ENCODE measurements at places on chromosomes 2 and 18.

- no peak for DNase-seq
Measured at GRCh38 chr2:50591642-50592041, 440.3 kb downstream of the NRXN1 start.

DNA sequence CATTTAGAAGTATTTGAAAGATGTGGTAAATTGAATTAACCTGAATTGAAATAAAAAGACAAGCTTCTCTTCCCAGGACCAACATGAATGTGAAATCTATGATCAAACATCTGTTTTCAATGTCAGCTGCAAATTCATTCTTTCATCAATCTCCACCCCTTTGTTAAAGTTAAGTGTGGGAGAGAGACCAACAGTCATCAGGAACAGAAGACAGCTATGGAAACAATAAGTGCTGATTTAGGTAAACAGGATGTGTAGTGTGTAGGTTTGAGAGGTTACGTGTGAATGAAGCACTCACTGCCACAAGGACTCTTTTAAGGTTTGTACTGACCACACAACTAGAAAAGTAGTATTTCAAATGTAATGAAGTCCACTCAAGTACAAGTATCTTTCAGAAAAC is 1659.8 kb upstream of the CELF4 start:
- DNase-seq: no peak

DNA sequence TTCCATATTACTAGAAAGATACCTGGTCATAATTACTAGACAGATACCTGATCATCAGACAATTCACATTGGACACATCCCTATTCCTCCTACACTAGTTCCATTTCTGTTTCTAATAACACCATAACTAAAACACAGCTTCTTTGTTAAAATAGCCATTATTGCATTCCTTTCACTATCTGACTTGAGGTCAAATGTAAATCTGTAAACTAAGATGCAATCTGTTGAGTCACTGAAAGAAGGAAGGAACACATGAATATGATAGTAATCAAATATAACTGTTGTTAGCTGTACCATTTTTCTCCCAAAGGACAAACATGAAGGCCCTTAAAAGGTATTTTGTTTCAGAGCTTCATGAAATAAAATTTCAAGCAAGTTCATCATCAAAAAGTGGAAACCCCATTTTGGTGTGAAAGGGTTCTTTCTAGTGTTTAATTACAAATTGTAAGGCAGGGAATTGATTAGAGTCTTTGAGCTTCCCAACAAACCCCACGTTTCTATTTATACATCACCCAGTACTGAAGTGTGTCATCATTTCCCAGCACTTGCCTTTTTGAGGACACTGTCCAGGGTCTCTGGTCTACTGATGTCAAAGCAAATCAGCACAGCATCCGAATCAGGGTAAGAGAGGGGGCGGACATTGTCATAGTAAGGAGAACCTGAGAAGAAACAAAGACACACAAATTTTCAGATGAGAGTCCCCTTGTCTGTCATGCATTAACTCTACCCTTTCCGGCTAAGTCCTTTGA is 13.0 kb downstream of the RND3 start:
- no peak for DNase-seq

- DNase-seq: no peak
Measured at GRCh38 chr2:226725126-226725860, 74.3 kb downstream of the IRS1 start.

DNA sequence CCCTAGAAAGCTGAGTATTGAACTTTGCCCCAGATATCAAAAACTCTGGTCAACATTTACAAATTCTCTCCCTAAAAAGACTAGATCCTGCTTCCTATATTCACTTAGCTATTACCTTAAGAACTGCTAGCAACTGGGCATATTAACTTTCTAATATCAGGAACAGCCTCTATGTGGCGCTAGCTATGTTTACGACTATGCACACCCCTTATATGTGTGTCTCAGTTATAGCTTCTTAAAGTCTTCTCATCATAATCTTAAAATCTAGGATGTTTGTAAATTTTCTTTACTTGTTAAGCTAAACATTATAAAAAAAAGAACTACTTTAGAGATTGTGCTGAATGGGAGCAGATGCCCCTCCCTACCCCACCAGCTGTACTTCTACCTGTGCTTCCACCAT is 1.7 kb upstream of the STAMBP start:
- no peak for DNase-seq

- DNase-seq: no peak
Measured at GRCh38 chr2:121368836-121369235, 83.8 kb upstream of the TFCP2L1 start.

DNA sequence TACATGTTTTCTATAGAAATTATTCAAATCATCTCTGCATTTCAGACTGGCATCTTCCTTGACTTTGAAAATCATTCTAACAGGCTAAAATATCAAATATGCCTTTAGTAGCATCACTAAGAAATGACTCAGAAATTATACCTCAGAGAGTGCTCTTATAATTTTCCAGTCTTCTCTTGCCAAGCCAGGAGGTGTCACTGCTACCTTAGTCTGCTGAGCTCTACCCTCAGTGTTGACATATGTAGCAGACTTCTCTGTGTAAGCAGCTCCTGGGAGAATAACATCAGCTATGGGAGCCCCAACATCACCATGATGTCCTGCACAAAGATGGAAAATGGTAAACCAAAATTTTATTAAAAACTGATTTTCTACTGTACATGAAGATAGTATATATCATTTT is 31.6 kb downstream of the NDUFS1 start:
- DNase-seq: no peak

- DNase-seq: no peak
Measured at GRCh38 chr2:100125626-100126025, 16.8 kb downstream of the AFF3 start.

DNA sequence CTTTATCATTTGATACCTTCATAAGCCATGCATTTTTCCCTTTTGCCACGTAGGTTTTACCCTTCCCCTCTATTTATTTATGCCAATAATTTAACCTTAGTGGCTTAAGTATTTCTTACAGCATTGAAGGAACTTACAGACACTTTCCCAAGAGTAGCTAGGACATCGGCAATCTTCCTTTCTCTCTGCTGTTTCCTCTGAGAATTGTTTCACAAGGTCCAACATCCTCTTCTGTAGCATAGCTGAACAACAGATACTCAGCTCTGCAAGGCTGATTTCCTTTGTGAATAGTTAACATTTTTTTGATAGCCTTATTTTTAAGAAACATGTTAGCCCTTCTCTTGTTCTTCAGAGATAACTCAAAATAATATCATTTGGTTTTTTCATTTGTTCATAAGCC is 1.1 kb upstream of the GCA start:
- DNase-seq: no peak

DNA sequence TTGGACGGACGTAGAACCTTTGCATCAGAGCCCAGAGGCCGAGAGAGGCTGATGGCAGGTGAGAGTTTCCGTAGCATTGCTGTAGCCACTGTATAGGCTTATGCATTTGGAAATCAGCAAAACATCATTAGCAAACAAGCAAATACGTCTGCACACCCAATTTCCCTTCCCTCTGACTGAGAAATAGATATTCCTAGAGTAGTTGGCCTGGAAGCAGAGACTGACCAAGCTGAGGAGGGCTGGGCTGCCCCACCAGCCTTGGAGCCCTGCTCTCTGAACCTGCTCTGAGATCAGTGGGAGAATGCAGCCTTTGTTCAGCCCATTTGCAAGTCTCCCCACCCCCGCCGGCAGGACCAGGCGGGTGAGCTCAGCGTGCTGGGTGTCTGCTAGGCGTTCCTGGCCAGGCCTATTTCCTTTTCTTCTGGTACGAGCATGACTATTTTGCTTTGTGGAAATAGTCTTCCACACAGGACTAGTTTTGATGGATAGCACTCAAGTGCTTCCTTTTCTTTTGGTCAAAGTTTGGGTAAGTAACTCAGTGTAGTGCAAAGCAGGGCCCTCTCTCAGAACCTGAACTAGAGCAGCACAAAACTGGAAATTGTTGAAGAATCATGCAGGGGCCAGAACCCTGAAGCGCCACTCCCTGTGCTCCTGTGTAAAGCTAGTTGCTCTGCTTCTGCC is 21.9 kb upstream of the RNF149 start:
- peak; percentile 57 for DNase-seq

DNA sequence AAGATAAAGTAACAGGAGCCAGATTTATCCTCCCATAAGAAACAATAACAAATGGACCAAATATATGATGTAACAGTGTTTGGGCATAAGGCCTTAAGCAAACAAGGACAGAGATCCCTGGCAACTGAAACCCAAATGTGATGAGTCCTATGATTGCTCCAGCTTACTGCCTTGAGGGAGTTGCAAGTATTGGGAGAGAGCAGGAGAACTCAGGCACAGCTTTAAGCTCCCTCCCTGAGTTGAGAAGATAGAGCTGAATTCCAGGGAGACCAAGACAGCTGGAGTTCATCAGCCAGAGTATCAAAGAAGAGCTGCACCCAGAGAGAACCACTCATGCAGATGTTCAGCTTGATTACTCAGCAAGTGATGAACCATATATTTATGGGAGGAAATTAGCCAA is 814.5 kb upstream of the RAB6C start:
- no peak for DNase-seq

GRCh38 chr2:45131587-45131986 is 122.3 kb upstream of the SIX2 start:
- DNase-seq: no peak

GRCh38 chr2:169303579-169304305 is 58.6 kb downstream of the LRP2 start:
- no peak for DNase-seq

GRCh38 chr18:57929922-57930321 is 114.1 kb upstream of the NEDD4L start:
- DNase-seq: no peak

DNA sequence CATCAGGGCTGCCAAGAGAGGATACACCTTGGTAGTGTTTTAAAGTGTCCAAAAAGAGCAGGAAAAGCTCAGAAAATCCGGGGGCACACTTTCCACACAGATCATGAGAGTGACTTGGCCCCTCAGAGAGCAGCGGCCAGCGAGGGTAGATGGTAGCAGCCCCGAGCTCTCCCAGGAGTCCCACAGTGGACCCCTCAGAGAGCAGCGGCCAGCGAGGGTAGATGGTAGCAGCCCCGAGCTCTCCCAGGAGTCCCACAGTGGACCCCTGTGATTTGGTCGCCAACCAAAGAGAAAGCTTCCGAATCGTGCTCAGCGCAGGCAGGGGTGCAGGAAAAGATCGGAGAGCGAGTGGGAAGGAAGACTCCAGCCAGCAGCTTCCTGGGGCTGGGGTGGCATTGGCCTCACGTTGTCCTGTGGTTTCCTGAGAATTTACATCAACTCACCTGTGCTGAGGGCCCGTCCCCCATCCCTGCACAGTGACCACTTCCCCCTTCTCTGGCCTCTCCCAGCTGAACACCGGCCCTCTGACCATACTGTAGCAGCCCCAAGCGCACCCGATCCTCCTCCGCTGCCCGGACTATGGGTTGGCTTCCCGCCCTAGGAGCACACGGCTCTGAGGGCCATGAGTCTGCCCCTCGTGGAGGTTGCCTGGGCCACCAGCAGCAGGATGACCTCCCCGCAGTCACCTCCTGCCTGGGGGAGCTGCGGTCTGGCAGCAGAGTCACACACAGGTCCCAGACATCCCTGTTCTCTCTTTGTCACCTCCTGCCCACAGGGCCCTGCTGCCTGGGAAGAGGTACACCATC is 33.7 kb downstream of the MTERF4 start:
- DNase-seq: no peak

- no peak for DNase-seq
Measured at GRCh38 chr2:226763320-226763719, 36.3 kb downstream of the IRS1 start.

- DNase-seq: no peak
Measured at GRCh38 chr2:127032621-127033020, 74.3 kb downstream of the BIN1 start.

GRCh38 chr2:22944143-22944542 is 440.8 kb upstream of the KLHL29 start:
- DNase-seq: no peak

DNA sequence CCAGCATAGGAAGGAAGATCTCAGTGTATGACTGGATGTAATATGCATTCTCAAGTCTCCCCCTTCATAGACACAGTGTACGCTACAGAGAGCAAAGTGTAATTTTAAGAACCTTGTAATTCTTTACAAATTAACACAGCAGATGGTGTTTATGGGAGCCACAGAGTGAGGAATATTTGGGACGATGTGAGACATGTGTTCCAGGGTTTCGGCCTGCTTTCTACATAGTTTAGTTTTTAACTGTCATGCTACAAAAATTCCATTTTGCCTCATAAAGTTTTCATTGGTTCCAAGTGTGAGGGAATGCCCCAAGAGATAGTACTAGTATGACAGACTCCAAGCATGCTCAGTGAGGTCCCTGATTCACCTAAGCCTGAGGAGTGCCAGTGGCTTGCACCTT is 76.2 kb upstream of the LRRTM1 start:
- DNase-seq: no peak

DNA sequence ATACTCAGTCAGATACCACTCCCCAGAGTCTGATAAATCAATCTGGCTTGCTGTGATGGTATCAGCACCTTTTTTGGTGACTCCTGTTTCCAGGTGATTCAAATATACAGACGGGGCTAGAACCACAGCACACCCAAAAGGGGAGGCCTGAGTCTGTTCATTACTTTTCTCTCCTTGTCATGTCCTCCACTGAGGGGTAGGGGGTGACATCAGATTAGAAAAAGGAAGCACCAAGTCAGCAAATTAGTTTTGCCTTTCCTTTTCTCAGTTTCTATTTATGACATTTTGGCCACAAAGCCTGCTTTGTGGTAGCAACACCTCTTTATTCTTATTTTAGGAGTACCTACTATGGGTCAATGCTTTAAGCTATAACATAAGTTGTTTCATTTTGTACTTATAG is 127.4 kb downstream of the CCDC102B start:
- no peak for DNase-seq

DNA sequence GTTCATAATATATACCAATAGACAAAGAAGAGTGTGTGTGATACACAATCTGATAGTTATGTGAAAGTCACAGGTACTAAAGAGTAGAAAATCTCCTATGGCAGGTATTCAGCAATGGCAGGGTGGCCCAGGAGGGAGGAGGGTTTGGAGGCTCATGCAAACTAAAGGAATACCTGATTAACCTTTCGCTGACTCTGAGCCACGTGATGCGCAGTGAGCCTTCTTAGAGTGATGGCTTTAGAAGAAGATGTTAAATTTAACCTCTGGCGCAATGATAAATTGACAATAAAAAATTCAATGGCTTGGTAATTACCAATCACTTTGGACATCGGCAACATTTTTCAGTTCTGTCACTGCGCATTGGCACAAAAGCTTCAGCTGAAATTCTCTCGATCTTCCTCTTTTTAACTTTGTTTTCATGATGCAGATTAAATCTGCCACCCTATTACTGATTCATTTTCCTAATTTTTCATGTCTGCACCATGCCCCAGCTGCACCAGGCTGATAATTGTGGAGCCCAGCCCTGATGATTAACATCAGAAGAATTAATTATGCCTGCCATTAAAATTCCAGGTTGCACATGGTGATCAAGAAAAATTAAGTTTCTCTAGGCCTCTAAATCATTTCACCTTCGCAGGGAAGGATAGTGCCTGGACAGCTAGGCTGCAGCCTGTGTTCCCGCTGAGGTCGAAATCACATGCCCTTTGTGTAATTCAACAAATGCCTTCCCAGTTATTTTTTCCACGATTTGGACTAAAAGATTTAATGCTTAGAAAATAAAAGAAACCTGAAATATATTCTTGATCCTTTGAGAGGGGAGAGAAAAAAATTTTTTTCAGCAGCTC is 250.6 kb upstream of the HNRNPA3 start:
- DNase-seq: no peak

- DNase-seq: no peak
Measured at GRCh38 chr2:201966691-201967438, 66.8 kb upstream of the FZD7 start.

All from stimulated activated CD4-positive, alpha-beta T cell treated with anti-CD3 and anti-CD28 coated beads, Interleukin-2, amount 100 ng/mL, for 24 hours (primary cell).